ENCODE measurements at places on chromosomes 7 and 10.

DNA sequence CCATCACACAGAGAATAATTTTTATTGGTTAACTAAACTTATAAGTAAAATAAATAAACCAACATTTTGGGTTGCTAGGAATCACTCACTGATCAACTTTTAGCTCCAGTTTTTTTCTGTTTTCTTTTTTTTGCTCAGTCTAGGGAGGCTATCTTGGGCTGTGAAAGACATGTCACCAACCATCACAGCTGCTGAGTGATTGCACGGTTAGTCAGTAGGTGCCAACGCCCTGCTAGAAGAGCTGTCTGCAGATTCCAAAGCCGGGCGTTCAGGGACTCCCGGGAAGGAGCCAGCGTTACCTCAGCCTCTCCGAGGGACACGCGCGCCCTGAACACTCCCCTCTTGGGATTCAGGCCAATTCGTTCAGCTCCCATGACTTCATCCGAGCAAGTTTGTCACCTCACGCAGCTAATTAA, 604 bp upstream of the STAM start:
- peak; percentile 81 for DNase-seq

- no peak for DNase-seq
These were observed 7.1 kb downstream of the SPOCK2 start for GRCh38 chr10:72081210-72081609.

DNA sequence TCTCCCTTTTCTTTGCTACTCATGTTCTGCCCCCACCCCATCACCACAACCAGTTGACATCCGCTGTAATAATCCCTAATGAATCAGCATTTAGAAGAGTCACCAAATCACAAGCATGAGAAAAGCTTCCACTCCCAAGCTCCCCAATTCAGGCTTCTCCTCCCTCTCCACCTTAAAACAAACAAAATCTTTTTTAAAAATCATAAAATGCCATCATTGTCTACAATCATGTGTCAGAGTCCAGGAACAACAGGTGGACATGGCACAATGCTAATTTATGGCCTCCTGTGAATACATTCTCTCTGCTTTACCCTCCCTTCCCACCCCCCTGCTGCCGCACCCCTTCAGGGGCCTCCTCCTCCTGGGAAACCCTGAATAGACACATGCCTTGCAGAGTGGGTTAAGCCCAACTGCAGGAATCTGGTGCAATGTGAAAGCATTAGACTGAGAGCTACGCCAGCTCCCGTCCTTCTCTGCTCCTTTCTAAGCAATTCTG, 3.7 kb downstream of the LRRC4 start:
- no peak for DNase-seq

DNA sequence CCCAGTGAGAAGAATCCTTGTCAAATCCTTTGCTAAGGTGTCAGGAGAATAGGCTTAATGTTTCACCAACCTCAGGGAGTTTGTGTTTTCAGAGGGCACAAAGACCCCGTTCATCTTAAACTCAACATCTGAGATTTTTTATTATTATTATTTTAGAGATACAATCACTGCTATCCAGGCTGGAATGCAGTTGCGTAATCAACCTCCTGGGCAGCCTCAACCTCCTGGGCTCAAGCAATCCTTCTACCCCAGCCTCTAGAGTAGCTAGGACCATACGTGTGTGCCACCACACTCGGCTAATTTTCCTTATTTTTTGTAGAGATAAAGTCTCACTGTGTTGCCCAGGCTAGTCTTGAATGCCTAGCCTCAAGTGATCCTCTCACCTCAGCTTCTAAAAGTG, 599.2 kb downstream of the KCNMA1 start:
- DNase-seq, result no peak

- no peak for DNase-seq
These were observed 162.9 kb downstream of the ZNF33B start for GRCh38 chr10:42475168-42476098.

GRCh38 chr7:3159445-3159844, 115.8 kb upstream of the CARD11 start:
- peak; percentile 86 for DNase-seq
